ENCODE measurements at places on chromosomes 2 and 18.

DNA sequence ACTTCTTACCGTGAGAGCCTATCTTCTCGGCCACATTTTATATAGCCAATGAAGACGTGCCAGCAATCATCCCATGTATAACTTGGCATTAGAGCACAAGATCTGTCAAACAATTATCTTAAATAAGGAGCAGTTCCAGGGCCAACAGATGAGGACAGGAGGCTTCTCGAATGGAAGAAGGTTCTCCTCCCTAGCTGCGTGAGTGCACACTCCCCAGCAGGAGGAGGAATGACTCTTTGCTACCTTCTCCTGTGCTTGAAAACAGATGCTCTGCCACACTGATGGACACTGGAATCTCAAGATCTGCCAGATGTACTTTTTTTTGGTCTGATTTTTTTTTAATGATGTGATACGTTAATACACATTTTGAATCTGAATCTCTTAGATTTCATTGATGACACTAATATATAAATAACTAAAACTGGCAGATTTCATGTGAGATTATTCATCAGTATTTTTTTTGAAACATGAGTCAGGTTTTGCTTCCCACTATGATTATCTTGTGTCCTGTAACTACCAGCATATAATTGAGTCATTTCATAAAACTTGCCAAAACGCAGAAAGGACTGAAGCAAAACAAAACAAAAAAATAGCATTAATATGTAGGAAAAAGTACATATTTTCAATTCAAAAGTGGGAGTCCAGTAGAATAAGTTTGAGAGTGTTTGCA, 626 bp upstream of the VIT start:
- no peak for DNase-seq

DNA sequence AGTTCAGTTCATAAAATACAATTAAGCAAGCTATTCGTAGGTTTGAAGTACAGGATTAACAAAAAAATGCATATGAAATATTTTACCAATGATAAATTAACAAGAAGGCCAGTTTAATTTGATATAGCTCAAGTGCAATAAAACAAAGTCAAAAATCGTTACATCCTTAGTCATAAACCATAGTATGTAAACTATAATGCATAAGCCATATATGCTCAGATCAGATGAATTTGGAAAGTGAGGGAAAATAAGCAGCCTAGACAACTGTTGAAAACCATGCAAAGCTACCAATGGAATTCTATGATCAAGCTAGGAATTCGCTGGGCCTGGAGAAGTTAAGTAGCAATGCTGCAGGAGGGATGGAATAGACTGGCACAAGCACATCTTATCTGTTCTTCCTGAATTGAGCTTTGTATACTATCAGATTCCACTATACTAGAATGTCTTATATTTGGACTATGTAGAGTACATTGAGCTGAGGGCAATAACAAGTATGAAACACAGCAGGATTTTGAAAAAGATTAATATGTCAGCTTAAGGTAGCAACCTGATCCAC, 682.0 kb downstream of the IRS1 start:
- no peak for DNase-seq

DNA sequence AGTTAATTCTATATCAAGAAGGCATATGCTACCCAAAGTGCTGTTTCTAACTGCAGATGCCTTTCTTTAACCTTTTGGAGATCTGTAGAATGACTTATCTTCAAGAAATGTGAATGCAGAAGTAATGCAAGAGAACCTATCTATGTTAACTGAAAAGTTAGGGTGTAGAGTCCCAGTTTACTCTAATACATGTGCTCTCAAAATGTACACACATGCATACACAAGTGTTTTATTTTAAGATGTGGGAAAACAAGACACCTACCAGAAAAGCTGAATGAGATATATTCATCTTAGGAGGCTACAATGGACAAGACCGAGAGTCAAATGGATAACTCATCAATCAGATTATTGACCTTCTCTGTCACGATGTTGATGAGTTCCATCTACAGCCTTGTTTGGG, 80.9 kb downstream of the CDCA7 start:
- DNase-seq = no peak

- DNase-seq = no peak
Measured at GRCh38 chr2:25620077-25620476, 53.3 kb downstream of the DTNB start.

DNA sequence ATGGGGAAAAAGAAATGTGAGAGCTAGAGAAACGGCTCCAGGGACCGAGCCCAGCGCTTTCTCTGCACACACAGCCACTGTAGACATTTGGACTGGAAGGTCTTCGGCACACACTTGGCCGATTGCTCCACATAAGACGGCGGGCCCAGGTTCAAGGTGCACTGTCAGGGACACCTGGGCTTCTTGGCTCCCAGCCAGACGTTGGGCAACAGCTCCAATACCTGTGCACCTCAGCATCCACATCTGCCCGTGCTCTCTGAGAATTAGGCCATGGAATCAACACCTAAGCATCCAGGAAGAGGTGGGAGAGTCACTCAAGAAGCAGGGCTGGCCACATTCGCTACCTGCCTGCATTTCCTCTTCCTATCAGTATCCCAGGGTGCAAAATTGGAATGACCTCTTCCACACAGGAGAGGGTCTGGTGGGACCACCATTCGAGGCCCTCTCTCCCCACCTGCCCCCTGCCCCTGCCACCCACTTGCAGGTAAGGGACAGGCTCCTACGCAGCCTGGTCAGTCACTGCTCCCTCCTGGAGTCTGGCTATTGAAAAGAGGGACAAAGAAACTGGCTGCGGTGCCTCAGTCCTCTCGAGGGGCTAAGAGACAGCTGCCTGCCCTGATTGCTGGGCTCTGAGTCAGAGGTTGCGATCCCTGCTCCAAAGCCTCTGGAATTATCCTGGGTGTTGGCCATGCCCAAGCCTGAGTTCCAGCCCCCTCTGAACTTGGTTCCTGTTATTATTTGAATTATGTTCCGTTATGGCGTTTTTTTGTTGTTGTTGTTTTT, 40.1 kb upstream of the TAF1B start:
- no peak for DNase-seq

- peak; percentile 76 for DNase-seq
Measured at GRCh38 chr2:170505631-170506275, 209.4 kb upstream of the SP5 start.

DNA sequence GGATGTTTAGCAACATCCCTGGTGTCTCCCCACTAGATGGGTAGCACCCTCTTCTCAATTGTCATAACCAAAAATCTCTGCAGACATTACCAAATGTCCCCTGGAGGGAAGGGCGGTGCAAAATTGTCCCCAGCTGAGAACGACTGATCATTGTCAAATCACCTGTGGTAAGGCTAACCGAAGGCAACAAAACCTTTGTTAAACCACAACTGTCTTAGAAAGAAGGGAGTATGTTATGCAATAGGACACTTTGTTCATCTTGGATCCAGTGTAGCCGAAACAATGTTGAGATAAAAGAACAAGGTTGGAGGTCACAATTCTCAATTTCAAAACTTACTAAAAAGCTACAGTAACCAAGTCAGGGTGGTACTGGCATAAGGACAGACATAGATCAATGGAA, 50.3 kb upstream of the ST3GAL5 start:
- no peak for DNase-seq

GRCh38 chr2:54672590-54673456, 50.6 kb upstream of the EML6 start:
- DNase-seq = no peak

- DNase-seq = peak; percentile 95
Measured at GRCh38 chr18:21600526-21601410, at the start of gene ESCO1. TSS of gene ESCO1 (minus strand) at chr18:21600704. CDS start at chr18:21574843, 25,861 bp downstream.

- DNase-seq = no peak
Measured at GRCh38 chr2:230642966-230643365, 69.7 kb upstream of the CAB39 start.

DNA sequence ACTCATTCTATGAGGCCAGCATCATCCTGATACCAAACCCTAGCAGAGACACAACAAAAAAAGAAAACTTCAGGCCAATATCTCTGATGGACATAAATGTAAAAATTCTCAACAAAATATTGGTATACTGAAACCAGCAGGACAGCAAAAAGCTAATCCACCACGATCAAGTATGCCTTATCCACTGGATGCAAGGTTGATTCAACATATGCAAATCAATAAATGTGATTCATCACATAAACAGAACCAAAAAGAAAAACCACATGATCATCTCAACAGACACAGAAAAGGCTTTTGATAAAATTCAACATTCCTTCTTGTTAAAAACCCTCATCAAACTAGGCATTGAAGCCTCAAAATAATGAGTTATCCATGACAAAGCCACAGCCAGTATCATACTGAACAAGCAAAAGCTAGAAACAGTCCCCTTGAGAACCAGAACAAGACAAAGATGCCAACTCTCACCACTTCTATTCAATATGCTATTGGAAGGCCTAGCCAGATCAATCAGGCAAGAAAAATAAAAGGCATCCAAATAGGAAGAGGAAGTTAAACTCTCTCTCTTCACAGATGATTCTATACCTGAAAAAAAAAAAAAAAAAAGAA, 45.3 kb downstream of the RTTN start:
- no peak for DNase-seq

DNA sequence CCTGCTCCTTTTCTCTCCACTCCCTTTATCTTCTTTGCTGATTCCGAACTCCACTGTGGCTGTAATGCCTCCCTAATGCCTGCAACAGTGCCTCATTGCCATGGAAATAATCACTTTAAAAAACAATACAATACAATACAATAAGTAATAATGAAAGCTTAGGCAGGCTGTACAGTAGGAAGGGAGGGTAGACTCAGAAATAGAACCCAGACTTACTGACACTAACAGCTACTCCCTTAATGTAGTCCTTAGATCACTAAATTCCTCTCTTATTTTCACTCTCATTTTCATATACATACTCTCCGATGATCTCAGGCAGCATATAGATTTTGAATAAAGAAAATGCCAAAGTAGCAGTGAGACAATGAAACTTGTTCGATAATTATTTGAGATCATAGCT, 70.2 kb downstream of the DLGAP1 start:
- no peak for DNase-seq

GRCh38 chr2:236847538-236848263, 238.0 kb upstream of the COPS8 start:
- DNase-seq = no peak

DNA sequence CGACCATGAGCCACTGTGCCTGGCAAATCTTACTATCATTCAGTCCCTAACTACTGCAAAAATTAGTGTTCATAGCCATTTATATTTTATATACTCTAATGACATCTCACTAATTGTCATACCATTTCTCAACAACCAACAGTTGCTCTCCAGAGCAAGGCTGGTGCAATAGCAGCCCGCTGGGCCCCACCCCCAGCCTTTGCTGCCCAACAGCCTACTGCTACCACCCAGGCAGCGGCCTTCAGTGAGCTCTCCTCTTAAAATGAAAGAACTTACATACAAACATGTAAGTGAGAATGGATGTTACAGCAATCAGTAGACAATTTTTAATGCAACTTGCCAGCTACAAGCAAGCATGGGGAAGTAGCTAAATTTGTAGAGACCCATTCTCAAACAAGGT, 90.5 kb downstream of the HNRNPLL start:
- DNase-seq = no peak

DNA sequence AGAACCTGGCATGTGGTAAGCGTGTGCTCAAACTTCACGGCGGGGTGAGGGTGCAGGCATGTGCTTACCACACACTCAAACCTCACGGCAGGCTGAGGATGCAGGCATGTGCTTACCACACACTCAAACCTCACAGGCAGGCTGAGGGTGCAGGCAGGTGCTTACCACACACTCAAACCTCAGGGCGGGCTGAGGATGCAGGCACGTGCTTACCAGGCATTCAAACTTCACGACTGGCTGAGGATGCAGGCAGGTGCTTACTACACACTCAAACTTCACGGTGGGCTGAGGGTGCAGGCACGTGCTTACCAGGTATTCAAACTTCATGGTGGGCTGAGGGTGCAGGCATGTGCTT, 105.0 kb upstream of the ALKAL2 start:
- no peak for DNase-seq

DNA sequence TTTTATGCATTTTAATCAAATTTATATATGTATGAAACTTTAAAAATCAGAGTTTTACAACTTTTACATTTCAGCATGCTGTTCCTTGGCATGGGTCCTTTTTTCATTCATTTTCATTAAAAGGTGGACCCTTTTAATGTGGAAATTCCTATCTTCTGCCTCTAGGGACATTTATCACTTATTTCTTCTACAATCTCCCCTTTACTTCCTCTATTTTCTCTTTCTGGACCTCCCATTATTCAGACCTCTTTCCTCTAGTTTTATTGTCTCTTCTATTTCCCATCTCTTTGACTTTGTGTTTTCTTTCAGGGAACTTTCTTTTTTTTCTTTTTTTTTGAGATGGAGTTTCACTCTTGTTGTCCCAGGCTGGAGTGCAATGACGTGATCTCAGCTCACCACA, 5.7 kb downstream of the PROC start:
- no peak for DNase-seq

- no peak for DNase-seq
Measured at GRCh38 chr2:48278590-48278989, 251.4 kb upstream of the STON1 start.

GRCh38 chr2:15391751-15392150, 169.4 kb downstream of the NBAS start:
- DNase-seq = no peak

DNA sequence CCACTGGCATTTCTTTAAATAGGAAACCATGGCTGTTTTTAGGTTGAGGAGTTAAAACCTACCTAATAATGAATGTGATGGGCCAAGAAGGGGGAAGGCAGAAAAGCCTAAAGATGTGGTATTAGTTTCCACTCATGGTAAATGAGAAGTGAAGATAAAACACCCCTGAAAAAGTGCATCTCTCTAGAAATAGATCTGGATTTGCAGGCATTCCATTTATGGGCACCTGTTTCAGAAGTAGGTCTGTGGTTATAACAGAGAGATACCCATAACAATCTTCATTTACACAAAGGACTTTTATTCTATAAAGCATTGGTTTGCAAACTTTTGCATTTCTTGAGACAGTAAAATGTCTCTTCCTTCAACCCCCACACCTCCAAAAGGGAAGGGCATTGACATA, 62.1 kb downstream of the PRKCE start:
- DNase-seq = no peak

DNA sequence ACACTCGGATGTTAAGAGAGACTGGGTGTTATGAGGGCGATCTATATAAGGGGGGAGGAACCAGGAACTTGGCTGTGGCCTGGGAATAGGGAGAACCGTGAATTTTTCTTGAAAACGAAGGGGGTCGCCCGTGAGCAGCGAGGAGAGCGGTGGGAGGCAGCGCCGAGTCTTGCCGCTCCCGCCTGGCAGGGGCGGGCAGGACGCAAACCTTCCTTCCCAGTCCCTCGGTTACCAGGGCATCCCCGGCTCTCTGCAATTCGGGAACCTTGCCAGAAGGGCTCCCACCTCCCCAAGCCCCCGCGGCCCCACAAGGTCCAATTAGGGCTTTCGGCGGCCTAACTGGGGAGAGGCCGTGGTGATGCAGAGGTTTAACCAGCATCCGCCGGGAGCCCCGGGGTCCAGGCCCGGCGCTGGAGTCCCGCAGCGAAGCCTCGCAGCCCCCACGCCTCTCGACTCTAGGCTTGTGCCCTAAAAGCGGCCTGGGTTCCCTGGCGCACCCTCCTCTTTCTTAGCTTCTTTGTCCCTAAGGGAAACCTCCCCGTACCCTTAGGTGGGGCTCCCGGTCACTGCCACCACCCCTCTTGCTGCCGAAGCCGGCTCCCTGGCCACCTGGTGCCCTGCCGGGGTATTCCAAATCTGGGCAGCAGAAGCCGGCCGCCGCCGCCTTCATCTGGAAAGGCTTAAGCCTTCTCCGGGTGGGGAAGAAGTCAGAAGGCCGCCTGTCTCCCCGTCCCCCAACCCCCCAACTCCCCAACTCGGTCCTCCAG, 680 bp upstream of the FHOD3 start:
- peak; percentile 83 for DNase-seq
